NCI-H2171 (cell line): ENCODE measurements at places on chromosomes 5 and 9.

DNA sequence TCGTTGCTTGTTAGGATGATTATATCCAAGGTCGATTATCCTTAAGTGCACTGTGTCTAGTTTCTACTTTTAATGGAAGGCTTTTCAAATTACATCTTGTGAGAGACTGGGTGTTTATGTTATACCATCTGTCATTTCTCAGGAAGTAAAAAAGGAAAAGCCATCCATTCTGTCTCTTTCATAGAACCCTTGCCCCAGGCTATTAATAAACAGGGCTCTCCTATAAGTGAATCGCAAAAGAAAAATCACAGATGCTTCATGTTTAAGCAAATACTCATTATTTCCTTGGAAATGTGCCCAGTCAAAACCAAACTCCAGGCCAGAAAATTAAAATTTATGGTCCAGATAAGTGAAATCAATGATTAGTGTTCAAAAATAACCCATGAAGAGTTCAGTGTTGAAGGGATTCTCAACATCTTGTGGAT is 58.1 kb downstream of the STARD4 start:
- DNase-seq, result peak; percentile 65

- DNase-seq, result peak; percentile 77
Observed at GRCh38 chr9:136326061-136326760, 1.1 kb upstream of the GPSM1 start.

DNA sequence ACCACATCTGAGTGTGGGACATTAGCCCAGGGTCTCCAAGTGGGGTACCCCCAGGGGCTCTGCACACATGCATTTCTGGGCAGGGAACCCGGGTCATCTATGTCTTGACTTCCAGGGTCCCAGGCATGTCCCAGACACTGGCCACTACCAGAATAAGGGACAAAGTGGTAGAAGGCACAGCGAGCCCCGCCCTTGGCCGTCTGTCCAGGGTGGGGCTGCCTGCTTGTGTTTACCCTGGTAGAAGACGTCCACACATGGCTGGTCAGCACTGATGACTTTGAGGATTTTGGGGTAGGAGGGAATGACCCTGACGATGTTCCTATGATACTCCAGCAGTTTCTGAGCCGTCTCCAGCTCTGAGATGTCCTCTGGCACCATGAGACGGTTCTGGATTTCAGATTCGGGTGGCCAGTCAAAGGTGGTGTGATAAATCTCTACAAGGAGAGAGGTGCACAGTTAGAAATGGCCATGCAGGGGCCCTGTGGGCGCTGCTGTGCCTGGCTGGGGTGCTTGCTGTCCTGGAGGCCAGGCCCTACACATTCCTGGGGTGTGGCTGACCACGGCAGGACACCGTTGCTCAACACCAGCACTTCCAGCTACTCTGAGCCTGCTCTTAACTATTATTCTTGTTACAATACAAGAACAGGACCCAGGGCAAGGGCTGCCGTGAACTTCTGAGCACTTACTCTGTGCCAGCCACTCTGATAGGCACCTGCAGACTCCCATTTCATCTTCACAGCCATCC is 51.3 kb downstream of the AK8 start:
- DNase-seq, result no peak

DNA sequence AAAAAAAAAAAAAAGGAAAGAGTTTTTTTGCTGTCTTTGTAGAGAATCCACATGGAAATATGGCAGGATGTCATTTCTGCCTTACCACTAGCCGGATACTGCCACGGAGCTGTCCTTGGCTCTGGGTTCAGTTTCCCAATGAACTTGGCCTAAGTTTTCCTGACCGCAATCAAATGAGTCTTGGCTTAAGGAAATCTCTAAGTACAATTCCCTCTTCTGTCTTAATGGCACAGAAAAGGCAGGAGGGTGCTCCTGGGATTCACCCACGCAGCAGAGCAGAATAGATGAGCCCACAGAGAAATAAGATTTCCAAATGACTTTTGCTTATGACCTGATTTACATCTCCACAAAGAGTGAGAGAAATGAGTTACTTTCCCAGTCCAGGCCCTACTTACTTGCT is 284.0 kb upstream of the VLDLR start:
- DNase-seq, result no peak

DNA sequence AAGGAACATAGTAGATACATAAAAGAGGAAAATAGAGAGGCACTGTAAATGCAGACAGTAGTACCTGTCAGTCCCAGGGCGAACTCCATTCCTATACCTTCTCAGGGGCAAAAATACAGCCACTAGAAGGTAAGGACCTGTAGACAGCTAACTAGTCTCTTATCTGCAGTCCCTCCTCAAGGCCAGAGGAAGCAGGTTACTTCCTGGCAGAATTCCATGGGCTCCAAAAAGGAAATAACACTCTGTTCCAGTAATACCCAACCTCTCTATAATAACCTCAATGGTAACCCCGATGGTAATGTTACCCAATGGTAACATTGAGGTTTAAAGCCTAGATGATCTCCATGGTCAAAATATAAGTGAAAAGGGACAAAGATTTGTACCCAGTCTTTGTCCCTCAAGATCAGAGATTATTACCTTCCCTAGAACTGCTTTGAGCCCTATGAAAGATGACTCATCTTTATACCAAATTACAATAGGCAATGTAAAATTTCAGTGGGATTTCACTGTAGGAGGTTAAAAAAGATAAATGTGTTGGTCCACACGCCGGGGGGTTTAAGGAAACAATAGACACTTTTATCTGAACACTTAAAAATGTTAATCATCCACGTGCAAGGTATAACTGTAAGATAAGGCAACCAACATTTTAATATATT is 113.0 kb downstream of the DENND1A start:
- no peak for DNase-seq
